ENCODE measurements at places on chromosomes 2 and 18.

- DNase-seq = no peak
Measured at GRCh38 chr2:20223407-20224163, 1.3 kb downstream of the SDC1 start.

DNA sequence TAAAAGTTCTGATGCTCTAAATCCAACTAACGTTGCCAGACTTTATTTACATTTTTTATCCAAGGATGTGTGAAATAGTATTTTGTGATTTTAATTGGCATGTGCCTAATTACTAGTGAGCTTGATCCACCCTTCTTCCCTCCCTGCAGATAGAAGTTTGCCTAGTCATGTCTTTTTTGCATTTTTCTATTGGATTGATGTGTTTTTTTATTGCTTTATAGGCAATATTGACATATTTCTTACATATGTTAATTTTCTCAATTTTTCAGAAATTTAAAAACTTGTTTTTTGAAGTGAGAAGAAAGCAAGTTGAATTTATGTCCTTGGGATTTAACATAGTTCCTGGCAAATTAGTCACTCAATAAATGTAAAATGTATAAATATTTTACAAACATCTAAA, 56.4 kb downstream of the EML4 start:
- no peak for DNase-seq

- DNase-seq = peak; percentile 29
Measured at GRCh38 chr18:79380816-79381806, 14.6 kb upstream of the NFATC1 start.

DNA sequence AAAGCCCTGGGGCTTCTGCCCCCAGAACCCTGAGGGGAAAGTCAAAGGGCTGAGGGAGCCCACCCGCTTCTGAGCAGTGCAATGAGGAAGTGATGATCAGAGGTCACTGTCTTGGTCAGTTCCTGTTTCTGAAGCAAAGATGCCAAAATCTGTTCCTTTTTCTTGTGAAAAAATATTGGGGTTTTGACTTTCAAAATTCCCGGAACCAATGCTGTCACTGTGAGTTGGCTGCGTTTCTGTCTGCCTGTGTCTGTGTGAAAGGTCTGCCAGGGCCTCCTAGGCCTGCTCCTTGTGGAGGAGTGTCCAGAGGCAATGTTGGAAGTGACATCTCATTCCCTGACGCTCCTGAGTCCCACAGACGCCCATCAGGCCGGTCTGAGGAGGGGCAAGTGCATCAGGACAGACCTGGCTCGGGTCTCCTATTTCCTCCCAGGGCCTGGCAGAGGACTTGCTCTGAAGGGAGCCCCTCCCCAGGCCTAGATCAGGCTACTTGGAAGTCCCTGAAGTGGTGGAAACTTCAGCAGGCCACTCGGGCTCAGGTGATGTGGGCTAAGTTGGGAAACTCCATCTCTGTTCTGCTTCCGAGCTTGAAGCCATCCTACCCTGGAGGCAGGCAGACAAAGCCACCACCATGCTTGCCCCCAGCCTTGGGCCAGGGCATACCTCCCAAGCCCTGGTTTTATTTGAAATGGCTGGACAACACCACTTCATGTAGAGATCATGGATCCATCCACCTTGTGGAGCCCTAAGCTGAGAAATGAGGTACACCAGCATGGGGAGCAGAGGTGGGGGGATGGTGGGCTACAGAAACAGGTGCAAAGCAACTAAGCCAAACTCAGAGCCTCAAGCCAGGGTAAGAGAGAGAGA, 51.0 kb downstream of the PKDCC start:
- DNase-seq = no peak

DNA sequence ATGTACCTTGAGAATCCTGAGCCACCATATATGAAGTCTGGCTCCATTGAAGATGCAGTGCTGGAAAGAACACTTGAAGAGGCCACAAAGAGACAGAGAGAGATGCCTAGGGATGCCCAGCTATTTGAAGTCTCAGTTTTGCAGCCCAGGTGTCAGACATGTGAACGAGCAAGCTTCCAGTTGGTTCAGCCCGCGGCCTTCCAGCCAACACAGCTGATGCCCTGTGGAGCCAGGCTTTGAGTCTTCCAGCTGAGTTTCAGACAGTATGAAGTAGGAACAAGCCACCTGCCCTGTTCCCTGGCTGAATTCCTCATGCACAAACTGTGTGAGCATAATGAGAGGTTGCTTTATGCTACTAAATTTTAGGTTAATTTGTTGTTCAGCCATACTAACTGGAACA, 108.8 kb downstream of the SPHKAP start:
- no peak for DNase-seq

DNA sequence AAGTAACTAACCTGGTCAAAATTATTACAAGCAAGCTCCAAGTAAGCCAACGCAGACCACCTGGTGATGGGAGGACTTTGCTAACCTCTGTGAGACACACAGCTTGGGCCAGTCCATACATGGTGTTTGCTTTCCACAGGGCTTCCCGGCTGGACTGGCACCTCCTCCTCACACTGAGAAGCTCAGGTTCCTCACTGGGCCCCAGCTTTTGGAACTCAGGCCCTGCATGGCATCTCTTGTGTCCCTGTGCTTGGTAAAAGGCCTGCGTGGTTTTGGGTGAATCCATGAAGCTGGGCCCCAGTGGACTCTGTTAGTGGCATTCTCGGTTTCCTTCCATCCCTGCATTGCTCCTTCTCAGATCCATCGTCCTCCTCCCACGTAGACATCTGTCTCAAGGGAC, 123.4 kb downstream of the VAPA start:
- no peak for DNase-seq

- DNase-seq = no peak
Measured at GRCh38 chr2:129800686-129801085, 178.8 kb upstream of the RAB6C start.

DNA sequence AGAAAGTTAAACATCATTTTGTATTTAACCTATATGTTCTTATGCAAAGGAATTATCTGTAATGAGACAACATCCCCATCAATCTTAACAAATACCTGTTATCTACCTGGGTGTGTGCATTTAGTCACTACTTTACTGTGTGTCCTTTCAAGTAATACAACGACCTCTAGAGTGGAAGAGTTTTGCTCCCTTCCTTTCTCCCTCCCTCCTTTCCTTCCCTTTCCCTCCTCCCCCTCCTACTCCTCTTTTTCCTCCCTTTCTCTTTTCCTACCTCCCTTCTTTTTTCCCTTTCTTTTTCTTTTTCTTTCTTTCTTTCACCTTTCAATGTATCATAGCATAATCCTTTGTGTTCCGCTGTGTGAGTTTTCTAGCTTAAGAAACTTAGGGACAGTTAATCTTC, 532.3 kb downstream of the SLC4A3 start:
- no peak for DNase-seq

- DNase-seq = no peak
Measured at GRCh38 chr2:100077456-100077855, 64.9 kb downstream of the AFF3 start.

DNA sequence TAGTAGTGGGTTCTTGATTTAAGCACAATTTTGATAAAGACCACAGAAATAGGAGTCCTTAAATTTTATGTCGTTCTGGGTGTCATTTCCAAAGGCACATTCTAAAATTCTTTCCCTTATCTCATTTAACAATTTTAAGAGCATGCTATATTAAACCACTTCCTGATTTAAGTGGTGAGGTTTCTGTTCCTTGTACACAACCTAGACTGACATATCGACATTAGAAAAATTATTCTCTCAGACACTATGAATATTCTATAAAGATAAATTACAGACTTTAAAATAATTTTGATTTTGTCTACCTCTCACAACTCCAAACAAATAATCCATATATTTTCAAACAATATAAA, 923.8 kb downstream of the LRP1B start:
- no peak for DNase-seq

- DNase-seq = no peak
Measured at GRCh38 chr2:131389657-131390056, 25.7 kb upstream of the RAB6D start.

GRCh38 chr2:83068714-83069113, 1390.4 kb downstream of the SUCLG1 start:
- no peak for DNase-seq

GRCh38 chr2:150784389-150784788, 296.9 kb upstream of the RND3 start:
- DNase-seq = no peak

- peak; percentile 40 for DNase-seq
Measured at GRCh38 chr2:157903626-157904025, 27.5 kb upstream of the ACVR1 start.

GRCh38 chr18:56988022-56988421, 158.9 kb upstream of the BOD1L2 start:
- no peak for DNase-seq

DNA sequence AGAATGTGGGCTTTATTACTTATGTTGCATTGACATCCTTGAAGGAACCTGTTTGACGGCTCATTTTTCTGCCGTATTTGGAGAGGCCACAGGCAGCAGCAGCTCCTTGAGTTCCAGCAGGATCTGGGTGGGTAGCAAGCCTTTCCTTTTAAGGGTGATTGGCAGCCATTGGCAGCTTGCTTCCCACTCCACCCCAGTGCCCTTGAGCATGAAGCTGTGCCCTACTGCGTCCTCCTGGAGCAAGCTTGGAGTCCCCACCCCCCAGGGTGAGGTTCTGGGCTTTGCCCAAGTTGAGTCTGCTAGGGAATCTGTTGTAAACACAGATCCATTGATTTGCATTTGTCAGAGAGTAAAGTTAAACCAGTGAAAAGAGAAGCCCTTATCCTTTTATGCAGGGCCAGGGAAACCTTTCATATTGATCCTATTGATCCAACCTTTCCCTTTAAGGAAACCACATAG, 9.2 kb downstream of the ONECUT2 start:
- DNase-seq = no peak

DNA sequence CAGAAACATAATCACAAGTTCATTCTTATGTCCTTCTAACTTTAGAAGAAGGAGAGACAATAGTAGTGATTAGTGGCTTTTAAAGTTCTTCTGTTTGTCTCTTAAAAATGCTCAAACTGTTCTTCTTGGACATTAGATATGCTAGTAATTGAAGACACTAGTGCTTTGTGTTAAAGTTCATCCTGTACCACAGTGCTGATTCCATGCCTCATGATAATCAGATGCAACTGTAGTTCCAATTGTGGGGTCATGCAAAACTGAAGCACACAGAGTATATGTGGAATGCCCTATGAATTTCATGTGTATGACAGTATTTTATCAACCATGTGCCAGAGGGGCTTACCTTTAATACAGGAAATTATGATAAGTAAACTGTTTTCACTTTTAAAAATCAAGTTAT, 11.4 kb upstream of the KCNJ13 start:
- no peak for DNase-seq

GRCh38 chr2:67057901-67058703, 339.0 kb upstream of the ETAA1 start:
- no peak for DNase-seq

- no peak for DNase-seq
Measured at GRCh38 chr2:19358242-19359020, at the start of gene OSR1. Gene OSR1 (minus strand): TSS chr2:19358623. CDS start chr2:19353805, 4,818 bp downstream.

GRCh38 chr18:71250191-71250590, 961.3 kb downstream of the SOCS6 start:
- no peak for DNase-seq

DNA sequence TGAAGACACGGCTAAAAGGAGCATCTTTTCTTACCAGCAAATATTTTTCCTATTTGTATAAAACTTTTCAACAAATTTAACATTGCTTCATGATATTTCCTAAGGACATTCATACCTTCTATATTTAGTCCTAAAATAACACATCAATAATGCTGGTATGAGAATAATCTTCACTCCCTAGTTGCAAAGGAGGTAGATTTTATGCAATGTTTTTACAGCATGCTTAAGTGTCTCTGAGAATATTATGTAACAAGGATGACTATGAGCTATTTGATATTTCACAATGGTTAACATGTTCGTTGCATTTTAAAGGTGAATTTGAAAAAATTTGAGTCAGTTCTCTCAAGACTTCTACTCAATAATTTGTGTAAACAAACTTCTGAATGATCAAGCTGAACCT, 506.7 kb downstream of the NUP35 start:
- DNase-seq = no peak

DNA sequence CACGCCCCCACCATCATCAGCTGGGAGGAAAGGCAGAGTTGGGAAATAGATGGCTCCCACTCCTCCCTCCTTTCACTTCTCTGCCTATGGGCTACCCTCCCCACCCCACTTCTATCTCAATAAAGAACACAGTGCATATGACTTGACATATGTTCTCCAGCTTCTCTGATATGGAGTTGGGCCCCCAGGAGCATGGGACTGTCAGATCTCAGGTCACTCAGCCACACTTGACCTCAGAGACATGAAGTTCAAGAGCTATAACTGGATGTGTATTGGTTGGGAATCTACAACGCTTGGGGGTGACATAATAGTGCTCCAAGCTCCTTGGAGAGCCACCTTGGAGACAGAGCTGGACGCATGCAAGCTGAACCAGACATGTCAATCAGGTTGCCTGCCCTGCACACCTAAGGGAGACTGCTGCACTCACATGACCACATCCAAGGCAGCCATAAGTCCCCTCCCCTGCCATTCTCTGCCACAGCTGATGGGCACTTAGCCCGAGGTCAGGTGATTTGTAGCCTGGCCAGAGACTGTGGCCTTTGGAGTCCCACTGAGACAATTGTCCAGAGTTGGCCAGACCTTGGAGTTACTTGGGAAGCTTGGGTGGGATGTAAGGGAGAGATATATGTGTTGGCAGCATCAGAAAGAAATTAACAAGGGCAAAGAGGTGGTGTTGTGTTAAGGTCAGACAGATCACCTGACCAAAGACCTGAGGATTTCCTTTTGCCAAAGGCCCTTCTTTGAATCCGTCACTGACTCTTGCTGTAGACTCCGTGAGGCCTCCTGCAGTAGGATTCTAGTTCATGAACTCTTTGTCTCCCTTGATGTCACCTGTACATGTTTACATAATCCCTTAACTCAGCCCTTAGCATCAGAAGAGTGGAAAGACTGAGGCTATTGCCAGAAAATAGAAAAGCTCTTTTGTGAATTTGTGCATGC, 3.7 kb downstream of the INHA start:
- DNase-seq = no peak

DNA sequence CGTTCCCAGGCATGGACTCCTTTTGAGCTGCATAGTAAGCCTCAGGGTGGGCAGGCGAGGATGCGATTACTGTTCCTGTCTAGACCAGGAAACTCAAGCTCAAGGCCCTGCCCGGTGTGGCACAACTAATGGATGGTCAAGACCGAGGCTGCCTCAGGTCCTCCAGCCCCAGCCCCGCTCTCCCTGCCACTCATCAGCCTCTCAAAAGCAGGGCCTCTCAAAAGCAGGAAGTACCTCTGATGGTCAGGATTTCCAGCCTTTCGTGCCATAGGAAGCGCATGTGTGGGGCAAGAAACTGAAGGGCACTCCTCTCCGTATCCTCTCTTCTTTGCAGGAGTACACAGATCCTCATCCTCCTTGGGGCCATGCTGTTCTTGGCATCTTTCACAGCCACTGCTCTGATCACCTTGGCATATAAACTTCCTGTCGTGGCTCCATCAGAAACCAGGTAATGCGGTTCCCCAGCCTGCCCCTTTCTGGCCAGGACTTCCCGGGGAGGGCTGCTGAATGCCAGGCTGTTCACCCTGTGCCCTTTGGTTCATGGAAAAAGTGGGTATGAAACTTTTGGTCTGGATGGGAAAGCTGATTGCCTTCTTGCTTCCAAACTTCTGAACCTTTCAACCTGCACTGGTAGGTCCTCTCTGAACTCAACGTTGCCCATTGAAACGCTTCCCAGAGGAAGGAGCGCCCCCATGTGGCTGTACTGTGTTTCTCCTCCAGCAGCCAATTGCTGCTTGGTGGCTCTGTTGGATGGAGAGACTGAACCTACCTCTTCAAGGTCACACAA, 82.8 kb upstream of the SEC11C start:
- peak; percentile 52 for DNase-seq

- no peak for DNase-seq
Measured at GRCh38 chr2:66901344-66901743, 466.4 kb downstream of the MEIS1 start.

GRCh38 chr2:53234548-53234903, 533.1 kb upstream of the CHAC2 start:
- DNase-seq = no peak

- no peak for DNase-seq
Measured at GRCh38 chr2:236874866-236875481, 210.7 kb upstream of the COPS8 start.
